Type B pancreatic cell (in vitro differentiated cells): ENCODE measurements at places on chromosomes 2 and 18. TPM values are rescaled to one million over a fixed set of nuclear protein-coding genes. Genes with fewer than 3 reads are reported as not detected.
A peak's percentile ranks its signal among the peaks of the same experiment; 100 is the strongest.

BOLL gene
- not detected in 2 replicates for total RNA-seq

- peaks cover 2% of the 10 kb centered on the region for H3K27me3 ChIP-seq
- DNase-seq = no peak
- H3K4me1 ChIP-seq = no peaks in the 10 kb centered on the region
- H3K27ac ChIP-seq = no peak overlapping the region
Observed at GRCh38 chr2:145168091-145168490, 648.2 kb upstream of the ZEB2 start.

NT5C1B gene
- not detected in 2 replicates for total RNA-seq

UGT1A3 gene
- total RNA-seq = 0.19 TPM in 1 of 2 replicates, not detected in the other

GLI2 gene
- 10.5 and 28.6 TPM in 2 replicates for total RNA-seq

- no peak for DNase-seq
- H3K36me3 ChIP-seq = no peaks in the 10 kb centered on the region
Observed at GRCh38 chr2:15786901-15787300, 153.4 kb upstream of the MYCN start.

DSEL gene
- 6.2 and 6.9 TPM in 2 replicates for total RNA-seq

- H3K27ac ChIP-seq = peak overlapping the region; percentile 91
- H3K4me1 ChIP-seq = peaks cover 49% of the 10 kb centered on the region
- peaks cover 13% of the 10 kb centered on the region for H3K36me3 ChIP-seq
- no peak for DNase-seq
- no peaks in the 10 kb centered on the region for H3K27me3 ChIP-seq
Observed at GRCh38 chr18:9103376-9103873, 926 bp downstream of the NDUFV2 start.

DNA sequence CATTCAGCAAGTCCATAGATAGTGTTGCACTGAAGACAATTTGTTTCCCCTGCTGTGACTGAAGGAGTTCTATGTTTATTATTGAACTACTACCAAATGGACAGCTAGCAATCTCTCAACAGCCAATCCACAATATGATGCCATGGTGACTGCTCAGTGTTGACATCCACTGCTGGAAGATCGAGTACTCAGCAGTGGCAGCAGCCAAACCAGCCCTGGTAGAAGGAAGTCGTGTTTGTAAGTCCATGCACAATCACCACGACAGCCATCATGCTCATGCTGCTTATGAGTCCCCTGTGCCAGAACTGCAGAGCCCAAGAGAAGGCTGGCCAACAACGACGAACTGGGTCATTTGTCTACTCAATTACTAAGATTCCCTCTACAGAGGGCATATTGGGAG lies 66.4 kb downstream of the OSR1 start:
- H3K27ac ChIP-seq = no peak overlapping the region
- no peaks in the 10 kb centered on the region for H3K27me3 ChIP-seq
- H3K4me1 ChIP-seq = no peaks in the 10 kb centered on the region
- no peak for DNase-seq

GRCh38 chr2:20584399-20585358 lies 66.2 kb downstream of the HS1BP3 start:
- H3K27me3 ChIP-seq = no peaks in the 10 kb centered on the region
- H3K27ac ChIP-seq = peak overlapping the region; percentile 89
- peaks cover 23% of the 10 kb centered on the region for H3K4me1 ChIP-seq
- peak overlapping the region; percentile 53 for H3K4me3 ChIP-seq
- no peak for DNase-seq

DNA sequence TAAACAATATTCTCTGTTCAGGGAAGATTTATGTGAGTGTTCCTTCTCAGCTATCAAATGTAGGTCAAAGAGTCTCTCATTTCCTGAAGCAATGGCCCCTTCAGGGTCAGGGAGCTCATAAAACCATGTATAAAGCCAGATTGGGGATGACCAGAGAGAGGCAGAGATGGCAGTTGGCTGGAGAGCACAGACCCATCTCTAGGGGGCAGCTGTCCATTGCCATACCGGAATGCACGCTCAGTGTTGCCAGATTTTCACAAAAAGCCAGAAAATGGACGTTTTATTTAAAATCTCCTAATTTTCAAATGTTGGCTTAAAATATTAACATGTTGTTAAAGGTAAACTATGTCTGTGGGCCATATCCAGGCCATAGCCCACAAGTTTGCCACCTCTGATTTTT lies 1920.7 kb upstream of the CELF4 start:
- peaks cover 11% of the 10 kb centered on the region for H3K4me1 ChIP-seq
- H3K36me3 ChIP-seq = no peaks in the 10 kb centered on the region
- no peak overlapping the region for H3K27ac ChIP-seq

GRCh38 chr18:75070235-75070624 lies 138.7 kb downstream of the PTGR3 start:
- H3K36me3 ChIP-seq = peaks cover 5% of the 10 kb centered on the region
- H3K4me3 ChIP-seq = no peak overlapping the region
- no peak for DNase-seq

DNA sequence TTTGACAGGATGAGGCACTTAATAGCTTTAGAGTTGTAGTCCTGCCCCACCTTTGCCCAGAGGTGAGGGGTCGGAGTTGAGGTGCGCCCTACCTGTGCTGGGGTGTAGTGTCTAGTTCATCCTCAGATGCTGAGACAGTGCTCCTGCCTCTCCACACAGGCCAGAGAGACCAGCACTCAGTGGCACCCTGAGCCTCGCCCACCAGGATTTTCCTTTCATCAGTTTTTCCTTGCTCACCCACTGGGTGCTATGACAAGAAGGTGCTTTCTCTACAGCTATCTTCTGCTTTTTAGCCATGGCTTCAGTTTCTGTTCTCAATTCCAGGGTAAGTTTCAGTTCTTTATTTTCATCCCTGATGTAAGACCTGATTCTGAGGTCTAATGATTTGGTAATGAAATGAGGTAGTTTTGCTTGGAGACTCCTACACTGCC lies 16.8 kb upstream of the TMEM131 start:
- no peaks in the 10 kb centered on the region for H3K4me1 ChIP-seq
- no peak for DNase-seq
- no peaks in the 10 kb centered on the region for H3K36me3 ChIP-seq
- H3K27me3 ChIP-seq = no peaks in the 10 kb centered on the region
- no peak overlapping the region for H3K27ac ChIP-seq

GRCh38 chr2:86049529-86049928 lies 56.2 kb downstream of the POLR1A start:
- H3K4me1 ChIP-seq = no peaks in the 10 kb centered on the region
- H3K4me3 ChIP-seq = no peak overlapping the region
- H3K27ac ChIP-seq = no peak overlapping the region

REG3G gene
- 0.33 and 0.87 TPM in 2 replicates for total RNA-seq

GRCh38 chr18:58161659-58162058 lies 117.6 kb downstream of the NEDD4L start:
- H3K27ac ChIP-seq = no peak overlapping the region
- no peaks in the 10 kb centered on the region for H3K27me3 ChIP-seq
- DNase-seq = no peak
- peaks cover 16% of the 10 kb centered on the region for H3K36me3 ChIP-seq
- H3K4me3 ChIP-seq = peak overlapping the region; percentile 44
- peaks cover 31% of the 10 kb centered on the region for H3K4me1 ChIP-seq

NAT8 gene
- 0.40 TPM in 1 of 2 replicates, not detected in the other for total RNA-seq

- H3K36me3 ChIP-seq = peaks cover 10% of the 10 kb centered on the region
- DNase-seq = no peak
- no peak overlapping the region for H3K4me3 ChIP-seq
- H3K4me1 ChIP-seq = peaks cover 5% of the 10 kb centered on the region
Observed at GRCh38 chr2:3238951-3239841, 138.4 kb downstream of the EIPR1 start.

IAH1 gene
- total RNA-seq = 32.4 and 43.9 TPM in 2 replicates

DNA sequence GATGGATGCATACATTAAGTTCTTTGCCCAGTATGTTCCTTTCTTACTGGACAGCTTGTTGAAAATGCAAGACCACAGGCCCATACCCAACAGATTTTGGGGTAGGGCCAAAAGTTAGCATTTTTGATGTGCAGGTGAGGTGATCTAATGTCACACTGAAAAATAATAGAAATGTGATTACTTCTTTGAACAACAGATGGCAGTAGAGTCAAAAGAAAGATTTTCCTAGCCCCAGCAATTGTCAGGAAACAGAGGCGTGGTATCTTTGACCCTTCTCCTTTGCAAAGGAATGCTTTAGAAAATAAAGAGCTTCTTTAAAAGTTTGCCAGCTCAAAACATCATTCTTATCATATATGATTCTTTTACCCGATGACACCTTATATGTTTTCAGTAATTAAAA lies 343.6 kb upstream of the SYT4 start:
- no peaks in the 10 kb centered on the region for H3K36me3 ChIP-seq
- no peak overlapping the region for H3K4me3 ChIP-seq
- DNase-seq = no peak
- no peak overlapping the region for H3K27ac ChIP-seq
- peaks cover 6% of the 10 kb centered on the region for H3K27me3 ChIP-seq
- H3K4me1 ChIP-seq = peaks cover 7% of the 10 kb centered on the region

GRCh38 chr2:219461047-219461514 lies 26.4 kb downstream of the SPEG start:
- no peak overlapping the region for H3K27ac ChIP-seq
- DNase-seq = no peak
- H3K27me3 ChIP-seq = peaks cover 3% of the 10 kb centered on the region

XRCC5 gene
- 266 and 349 TPM in 2 replicates for total RNA-seq

- DNase-seq = no peak
- H3K27ac ChIP-seq = no peak overlapping the region
- H3K36me3 ChIP-seq = no peaks in the 10 kb centered on the region
- no peaks in the 10 kb centered on the region for H3K27me3 ChIP-seq
- peaks cover 6% of the 10 kb centered on the region for H3K4me1 ChIP-seq
Observed at GRCh38 chr2:207434899-207435465, 94.8 kb upstream of the CREB1 start.

DNA sequence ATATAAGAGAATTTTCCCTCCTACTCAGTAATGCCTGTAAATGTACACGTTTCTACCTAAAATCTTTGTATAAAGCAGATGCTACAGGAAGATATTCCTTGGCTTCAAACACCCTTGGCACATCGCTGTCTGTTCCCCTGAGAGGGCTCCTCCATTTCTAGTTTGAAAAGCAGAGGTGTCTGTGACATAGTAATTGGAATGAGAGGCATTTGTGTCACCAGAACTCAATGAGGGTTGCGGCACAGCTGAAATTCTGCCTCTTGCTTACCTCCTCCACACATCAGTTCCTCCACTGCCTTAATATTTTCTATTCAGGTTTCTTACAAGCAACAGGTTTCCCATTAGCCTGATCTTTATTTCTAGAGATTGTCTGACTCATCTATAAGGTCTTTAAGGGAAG lies 359.9 kb upstream of the DCC start:
- no peak overlapping the region for H3K4me3 ChIP-seq
- no peaks in the 10 kb centered on the region for H3K4me1 ChIP-seq
- no peak for DNase-seq
- H3K36me3 ChIP-seq = no peaks in the 10 kb centered on the region
- H3K27ac ChIP-seq = no peak overlapping the region

LHCGR gene
- total RNA-seq = 0.40 and 0.92 TPM in 2 replicates

DNA sequence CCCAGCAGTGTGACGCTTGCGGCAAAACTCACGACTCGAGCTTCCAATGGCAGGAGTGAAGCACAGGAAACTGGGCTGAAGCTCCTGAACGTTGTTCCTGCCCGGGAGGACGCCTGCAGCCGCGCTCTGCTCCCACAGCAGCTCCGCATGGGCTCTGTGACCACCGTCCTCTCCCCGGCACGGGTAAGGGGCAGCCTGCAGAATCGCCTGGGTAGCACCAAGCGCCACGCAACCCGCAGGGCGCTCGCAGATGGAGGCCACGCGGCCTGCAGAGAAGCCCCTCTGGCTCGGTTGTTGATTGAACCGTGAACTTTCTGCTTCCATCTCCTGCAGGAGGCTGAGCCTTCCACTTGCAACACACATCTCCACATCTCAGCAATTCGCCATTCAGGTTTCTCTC lies 63.3 kb upstream of the ZNF236 start:
- no peaks in the 10 kb centered on the region for H3K4me1 ChIP-seq
- H3K4me3 ChIP-seq = no peak overlapping the region
- no peak overlapping the region for H3K27ac ChIP-seq
- no peaks in the 10 kb centered on the region for H3K36me3 ChIP-seq
- peaks cover 8% of the 10 kb centered on the region for H3K27me3 ChIP-seq

GRCh38 chr2:60549928-60550177 lies 3.6 kb downstream of the BCL11A start:
- peaks cover 25% of the 10 kb centered on the region for H3K36me3 ChIP-seq
- no peak for DNase-seq
- H3K27me3 ChIP-seq = peaks cover 3% of the 10 kb centered on the region
- H3K27ac ChIP-seq = peak overlapping the region; percentile 95

YWHAQ gene
- 318 and 354 TPM in 2 replicates for total RNA-seq

DNA sequence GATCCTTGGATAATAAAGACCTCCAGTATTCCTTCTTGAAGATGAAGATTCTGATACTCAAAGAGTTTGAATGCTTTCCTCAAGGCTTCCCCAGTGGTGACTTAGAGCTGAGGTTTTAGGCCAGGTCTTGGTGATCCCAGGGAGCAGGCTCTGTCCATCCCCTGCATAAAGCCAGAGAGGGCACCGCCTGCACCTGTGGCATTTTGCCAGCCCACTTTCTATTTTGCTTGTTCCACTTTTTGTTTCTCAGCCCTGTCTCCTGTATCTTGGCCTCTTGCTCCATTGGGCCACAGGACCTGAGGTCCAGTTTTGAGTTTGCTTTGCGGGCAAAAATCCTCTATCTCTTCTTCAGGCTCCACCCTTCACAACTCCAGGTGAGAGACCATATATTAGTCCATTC lies 6.7 kb upstream of the SCYGR1 start:
- no peak for DNase-seq
- no peak overlapping the region for H3K4me3 ChIP-seq
- H3K27ac ChIP-seq = no peak overlapping the region
- no peaks in the 10 kb centered on the region for H3K27me3 ChIP-seq
- H3K4me1 ChIP-seq = no peaks in the 10 kb centered on the region

GRCh38 chr2:43648994-43649701 lies 12.1 kb downstream of the PLEKHH2 start:
- H3K4me1 ChIP-seq = no peaks in the 10 kb centered on the region
- no peak overlapping the region for H3K27ac ChIP-seq
- no peaks in the 10 kb centered on the region for H3K36me3 ChIP-seq
- H3K27me3 ChIP-seq = peaks cover 6% of the 10 kb centered on the region
- H3K4me3 ChIP-seq = no peak overlapping the region
- no peak for DNase-seq

GRCh38 chr18:58249712-58250111 lies 205.7 kb downstream of the NEDD4L start:
- H3K36me3 ChIP-seq = peaks cover 3% of the 10 kb centered on the region
- peak overlapping the region; percentile 47 for H3K4me3 ChIP-seq
- peaks cover 43% of the 10 kb centered on the region for H3K4me1 ChIP-seq
- H3K27ac ChIP-seq = no peak overlapping the region

DNA sequence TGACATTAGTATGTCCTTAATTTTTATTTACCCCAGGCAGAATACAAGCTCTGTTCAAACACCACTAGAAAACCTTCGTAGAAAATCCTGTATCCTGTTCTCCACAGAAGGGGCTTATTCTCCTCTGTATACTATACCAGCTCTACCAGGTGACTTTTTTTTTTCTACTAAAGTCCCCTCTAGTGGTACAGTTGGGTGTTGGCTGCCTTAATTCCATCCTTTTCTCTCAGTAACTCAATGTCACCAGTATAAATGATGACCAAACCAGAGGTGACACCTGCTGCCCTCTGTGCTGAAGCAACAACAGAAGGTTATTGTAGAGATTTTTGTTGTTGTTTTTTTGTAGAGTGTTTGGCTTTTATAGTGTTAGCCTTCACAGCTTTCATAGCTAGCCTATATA lies 1322.0 kb downstream of the LRP1B start:
- H3K27me3 ChIP-seq = no peaks in the 10 kb centered on the region
- no peaks in the 10 kb centered on the region for H3K36me3 ChIP-seq
- no peak for DNase-seq
- no peak overlapping the region for H3K27ac ChIP-seq
- H3K4me1 ChIP-seq = peaks cover 4% of the 10 kb centered on the region
- H3K4me3 ChIP-seq = no peak overlapping the region

ANKRD53 gene
- total RNA-seq = 0.55 and 0.72 TPM in 2 replicates

GRCh38 chr2:119224391-119225104 lies 914 bp downstream of the STEAP3 start:
- peaks cover 42% of the 10 kb centered on the region for H3K27me3 ChIP-seq
- peaks cover 6% of the 10 kb centered on the region for H3K4me1 ChIP-seq
- H3K36me3 ChIP-seq = no peaks in the 10 kb centered on the region
- peak overlapping the region; percentile 66 for H3K4me3 ChIP-seq
- no peak overlapping the region for H3K27ac ChIP-seq

FEZ2 gene
- 29.9 and 34.4 TPM in 2 replicates for total RNA-seq

CREG2 gene
- 1.9 and 4.2 TPM in 2 replicates for total RNA-seq
